GM12878 (cell line): ENCODE measurements at places on chromosomes 11 and 22. TPM values are rescaled to one million over a fixed set of nuclear protein-coding genes. Genes with fewer than 3 reads are reported as not detected.

DNA sequence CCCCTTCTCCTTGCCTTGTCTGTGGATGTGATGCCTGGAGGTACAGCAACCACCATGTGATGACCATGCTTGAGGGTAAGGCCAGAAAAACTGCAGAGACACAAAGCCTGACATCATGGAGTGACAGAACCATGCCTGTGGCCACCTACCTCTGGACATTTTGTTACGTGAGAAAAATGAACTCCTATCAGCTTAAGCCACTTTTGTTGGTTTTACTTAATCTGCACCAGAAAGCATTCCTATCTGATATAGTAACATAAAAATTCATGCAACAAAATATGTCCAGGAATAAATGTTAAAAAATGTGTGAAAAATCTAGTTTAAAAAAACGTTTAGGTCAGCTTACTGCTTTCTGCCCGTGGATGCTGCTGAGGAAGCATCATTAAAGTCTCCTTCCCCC, 42.6 kb upstream of the P4HA3 start:
- no peaks in the 10 kb centered on the region for H3K36me3 ChIP-seq
- no peak for DNase-seq
- H3K27ac ChIP-seq: no peak overlapping the region
- H3K4me3 ChIP-seq: no peak overlapping the region

GRCh38 chr11:99571094-99571493, 550.3 kb downstream of the CNTN5 start:
- no peaks in the 10 kb centered on the region for H3K36me3 ChIP-seq
- no peak overlapping the region for H3K27ac ChIP-seq
- no peak overlapping the region for H3K4me3 ChIP-seq

- no peaks in the 10 kb centered on the region for H3K36me3 ChIP-seq
- no peak overlapping the region for H3K27ac ChIP-seq
- no peak overlapping the region for H3K4me3 ChIP-seq
- H3K4me1 ChIP-seq: no peaks in the 10 kb centered on the region
Observed at GRCh38 chr11:30446520-30446919, 123.6 kb downstream of the ARL14EP start.

MUC2 gene
- polyA plus RNA-seq: not detected in 2 replicates

- H3K27ac ChIP-seq: no peak overlapping the region
- DNase-seq: no peak
- H3K36me3 ChIP-seq: no peaks in the 10 kb centered on the region
- peaks cover 15% of the 10 kb centered on the region for H3K4me1 ChIP-seq
Observed at GRCh38 chr11:109996060-109996459, 97.1 kb upstream of the ZC3H12C start.

DNA sequence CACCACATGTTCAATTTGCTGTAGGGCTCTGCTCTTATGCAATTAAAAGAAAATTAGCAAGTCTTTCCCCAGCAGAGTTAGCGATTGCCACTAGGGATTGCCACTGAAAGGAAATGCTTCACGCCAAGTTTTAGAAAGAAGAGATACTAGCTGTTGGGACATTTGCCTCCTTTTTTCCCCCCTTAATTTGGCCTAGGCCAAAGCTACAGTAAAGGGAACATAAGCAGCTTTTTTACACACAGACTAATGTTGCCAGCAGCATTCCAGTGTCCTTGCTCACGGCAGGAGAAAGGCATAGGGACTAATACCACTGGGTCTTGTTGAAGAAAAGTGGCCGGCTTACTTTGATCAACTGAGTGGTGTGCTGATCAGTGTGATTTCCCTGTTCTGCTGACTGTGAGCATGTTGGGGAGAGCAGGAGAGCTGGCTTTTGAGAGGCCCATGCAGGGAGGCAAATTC, 71.2 kb downstream of the PHF21A start:
- H3K4me1 ChIP-seq: no peaks in the 10 kb centered on the region
- DNase-seq: no peak
- H3K4me3 ChIP-seq: no peak overlapping the region
- H3K27ac ChIP-seq: no peak overlapping the region
- no peaks in the 10 kb centered on the region for H3K27me3 ChIP-seq

GRCh38 chr11:66493130-66493529, 12.9 kb downstream of the DPP3 start:
- no peak overlapping the region for H3K27ac ChIP-seq
- H3K27me3 ChIP-seq: no peaks in the 10 kb centered on the region
- peaks cover 4% of the 10 kb centered on the region; the same call in 1 of the 2 replicates for H3K36me3 ChIP-seq
- no peak for DNase-seq
- H3K4me1 ChIP-seq: no peaks in the 10 kb centered on the region

DNA sequence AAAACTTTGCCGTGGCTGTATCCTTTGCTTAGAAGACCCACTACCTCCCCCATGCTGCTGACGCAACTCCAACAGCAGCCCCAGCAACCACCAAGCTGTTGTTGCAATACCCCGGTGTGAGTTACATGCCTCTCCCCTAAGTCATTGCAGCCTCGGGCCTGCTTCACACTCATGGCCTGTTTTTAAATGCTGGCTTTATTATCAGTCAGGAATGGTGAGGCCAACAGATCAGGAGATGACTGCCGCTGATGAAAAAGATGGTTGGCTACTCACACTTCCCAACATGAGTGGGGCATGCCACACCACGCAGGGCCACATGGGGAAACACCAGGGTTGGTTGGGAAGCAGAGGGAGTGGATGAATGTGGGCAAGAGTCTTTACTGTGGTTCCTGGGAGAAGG, 171.5 kb upstream of the SYT13 start:
- no peaks in the 10 kb centered on the region for H3K36me3 ChIP-seq
- H3K27me3 ChIP-seq: no peaks in the 10 kb centered on the region; the same call in 1 of the 2 replicates
- H3K4me1 ChIP-seq: no peaks in the 10 kb centered on the region
- no peak overlapping the region for H3K27ac ChIP-seq

GRCh38 chr11:65208785-65209710, 27.3 kb downstream of the CAPN1 start:
- peaks cover 2% of the 10 kb centered on the region; the same call in 1 of the 2 replicates for H3K36me3 ChIP-seq
- no peak overlapping the region for H3K4me3 ChIP-seq
- DNase-seq: no peak
- no peak overlapping the region for H3K27ac ChIP-seq
- H3K4me1 ChIP-seq: peaks cover 7% of the 10 kb centered on the region

TEX12 gene
- 0.32 and 0.68 TPM in 2 replicates for polyA plus RNA-seq

DNA sequence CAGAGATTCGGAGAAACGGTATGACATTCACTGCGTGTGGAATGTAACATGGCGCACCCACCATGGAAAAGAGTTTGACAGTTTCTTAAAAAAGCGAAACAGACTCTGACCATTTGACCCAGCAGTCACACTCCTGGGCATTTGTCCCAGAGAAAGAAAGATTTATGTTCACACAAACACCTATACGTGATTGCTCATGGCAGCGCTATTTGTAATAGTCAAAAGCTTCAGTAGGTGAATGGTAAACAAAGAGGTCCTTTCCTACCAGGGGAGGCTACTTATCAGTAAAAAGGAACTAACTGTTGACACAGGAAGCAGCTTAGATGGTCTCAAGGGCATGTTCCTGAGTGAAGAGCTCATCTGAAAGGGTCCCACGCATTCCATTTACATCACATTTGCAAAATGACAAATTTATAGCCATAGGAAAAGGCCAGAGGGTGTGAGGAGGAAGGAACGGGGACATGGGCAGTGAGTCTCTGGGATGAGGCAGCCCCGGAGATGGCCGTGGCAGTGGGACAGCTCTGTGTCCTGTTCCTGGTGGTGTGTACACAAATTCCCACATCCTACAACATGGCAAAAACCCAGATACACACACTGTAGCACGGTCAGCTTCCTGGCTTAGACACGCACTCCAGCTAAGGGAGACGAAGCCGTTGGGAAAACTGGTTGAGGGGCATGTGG, 14.6 kb upstream of the KRTAP5-6 start:
- H3K27me3 ChIP-seq: no peaks in the 10 kb centered on the region
- no peak for DNase-seq
- H3K36me3 ChIP-seq: no peaks in the 10 kb centered on the region
- no peaks in the 10 kb centered on the region for H3K4me1 ChIP-seq
- H3K4me3 ChIP-seq: no peak overlapping the region

DNA sequence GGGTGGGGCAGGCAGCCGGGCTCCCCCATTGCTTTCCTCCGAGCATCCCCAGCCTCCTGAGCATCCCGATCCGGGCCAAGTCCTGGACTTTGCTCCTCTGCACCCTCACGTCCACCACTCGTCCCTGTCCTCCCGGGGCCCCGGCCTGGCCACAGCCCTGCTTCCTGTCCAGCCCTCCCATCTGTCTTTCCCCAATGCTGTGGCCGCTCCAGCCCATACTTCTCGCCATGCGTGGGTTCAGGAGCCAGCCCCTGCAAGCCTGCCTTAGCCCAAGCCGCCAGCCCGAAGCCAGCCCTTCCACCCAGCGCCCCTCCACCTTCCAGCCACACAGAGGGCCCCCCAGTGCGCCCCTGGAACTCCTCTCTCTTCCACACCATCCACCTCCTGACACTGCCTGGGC, 23.8 kb downstream of the MRPL23 start:
- H3K27me3 ChIP-seq: no peaks in the 10 kb centered on the region
- DNase-seq: no peak
- H3K4me1 ChIP-seq: no peaks in the 10 kb centered on the region
- no peak overlapping the region for H3K4me3 ChIP-seq

FZD4 gene
- 0.05 TPM in 1 of 2 replicates, not detected in the other for polyA plus RNA-seq

- H3K4me1 ChIP-seq: peaks cover 5% of the 10 kb centered on the region; the same call in 1 of the 2 replicates
- H3K4me3 ChIP-seq: no peak overlapping the region
- H3K27ac ChIP-seq: no peak overlapping the region
- DNase-seq: no peak
- no peaks in the 10 kb centered on the region for H3K27me3 ChIP-seq
Observed at GRCh38 chr11:72397333-72397732, 37.0 kb downstream of the CLPB start.

TSSK2 gene
- not detected in 2 replicates for polyA plus RNA-seq

DNA sequence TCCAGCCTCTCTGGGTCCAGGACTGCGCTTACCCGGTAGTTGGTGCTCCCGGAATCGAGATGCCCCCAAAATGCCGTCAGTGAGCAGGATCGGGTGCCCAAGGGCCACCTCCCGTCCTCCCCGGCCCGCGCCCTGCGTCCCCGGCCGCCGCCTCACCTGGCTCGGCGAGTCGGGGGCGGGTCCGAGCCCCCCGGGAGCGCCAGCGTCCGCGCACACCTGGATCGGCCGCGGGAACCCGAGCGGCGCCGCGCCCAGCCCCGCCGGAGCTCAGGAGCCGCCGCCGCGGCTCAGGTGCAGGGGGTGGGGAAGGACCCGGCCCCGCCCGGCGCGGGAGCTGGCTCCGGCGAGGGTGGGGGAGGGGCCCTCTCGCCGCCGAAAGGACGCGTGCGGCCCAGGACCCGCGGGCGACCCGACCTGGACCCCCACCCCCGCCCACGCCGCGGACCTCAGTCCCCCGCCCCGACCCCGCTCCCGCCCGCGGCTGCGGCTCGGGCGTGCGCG, at the start of gene SHANK2:
SHANK2 (minus strand) TSS at position 309 of the 501 bp plus-strand sequence. CDS start 105,251 bp downstream, outside the sequence.
- H3K4me3 ChIP-seq: no peak within 1 kb of the TSS
- no peak within 1 kb of the TSS for H3K27ac ChIP-seq
- H3K4me1 ChIP-seq: no peaks in the 10 kb centered on the region

UPK3A gene
- not detected in 2 replicates for polyA plus RNA-seq

DNA sequence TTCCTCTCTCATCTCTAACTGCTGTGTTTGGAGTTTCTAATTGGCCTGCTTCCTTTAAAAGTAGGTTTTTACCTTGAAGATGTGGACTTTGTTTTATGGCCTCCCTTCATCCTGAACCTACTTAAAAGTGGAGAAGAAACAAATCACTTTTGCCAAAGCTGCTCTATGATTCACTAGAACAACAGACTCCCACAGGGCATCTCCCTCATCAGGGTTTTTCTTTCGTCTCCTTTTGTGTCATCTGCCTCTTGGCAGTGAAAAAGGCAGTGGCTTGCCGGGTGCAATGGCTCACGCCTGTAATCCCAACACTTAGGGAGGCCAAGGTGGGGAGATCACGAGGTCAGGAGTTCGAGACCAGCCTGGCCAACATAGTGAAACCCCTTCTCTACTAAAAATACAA, 186.6 kb upstream of the MTNR1B start:
- H3K36me3 ChIP-seq: no peaks in the 10 kb centered on the region
- H3K27me3 ChIP-seq: no peaks in the 10 kb centered on the region
- no peak overlapping the region for H3K4me3 ChIP-seq
- no peak for DNase-seq
- no peaks in the 10 kb centered on the region for H3K4me1 ChIP-seq

DNA sequence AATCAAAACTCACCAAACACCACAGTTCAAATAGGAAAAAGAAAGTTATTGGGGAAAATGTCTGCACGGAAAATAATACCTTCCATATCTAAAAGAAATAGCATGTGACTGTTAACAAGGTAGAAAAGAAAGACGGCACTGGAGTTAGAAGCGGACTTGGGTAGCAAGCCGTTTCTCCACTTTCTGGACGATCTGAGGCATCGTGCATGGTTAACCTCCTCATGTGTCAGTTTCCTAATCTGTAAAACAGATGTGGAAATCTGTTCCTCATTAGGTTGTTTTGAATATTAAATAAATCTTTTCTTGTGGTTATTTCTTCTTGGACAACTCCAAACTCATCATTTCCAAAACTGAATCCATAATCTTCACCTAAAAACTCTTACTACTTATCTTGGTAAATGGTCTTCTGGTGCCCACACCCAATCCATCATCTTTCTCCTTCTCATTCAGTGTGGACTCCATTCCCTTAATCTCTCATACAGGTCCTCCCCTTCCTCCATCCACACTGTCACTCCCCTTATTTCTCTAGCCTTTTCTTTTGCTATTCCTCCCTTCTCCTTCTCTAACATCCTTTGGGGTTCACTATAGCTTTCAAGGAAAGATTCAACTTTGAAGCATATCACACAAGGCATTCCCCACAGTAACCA, 53.5 kb downstream of the VSIG10L2 start:
- no peaks in the 10 kb centered on the region for H3K27me3 ChIP-seq
- no peaks in the 10 kb centered on the region for H3K36me3 ChIP-seq

GRCh38 chr22:24146791-24147353, 34.4 kb upstream of the SUSD2 start:
- no peak overlapping the region for H3K27ac ChIP-seq
- H3K27me3 ChIP-seq: no peaks in the 10 kb centered on the region
- no peak for DNase-seq
- no peak overlapping the region for H3K4me3 ChIP-seq

APOBEC3C gene
- 269 and 271 TPM in 2 replicates for polyA plus RNA-seq

GRCh38 chr11:75823415-75823814, 8.4 kb downstream of the UVRAG start:
- peaks cover 21% of the 10 kb centered on the region for H3K36me3 ChIP-seq
- H3K27me3 ChIP-seq: no peaks in the 10 kb centered on the region
- H3K4me3 ChIP-seq: peak overlapping the region; percentile 51
- DNase-seq: no peak

DNA sequence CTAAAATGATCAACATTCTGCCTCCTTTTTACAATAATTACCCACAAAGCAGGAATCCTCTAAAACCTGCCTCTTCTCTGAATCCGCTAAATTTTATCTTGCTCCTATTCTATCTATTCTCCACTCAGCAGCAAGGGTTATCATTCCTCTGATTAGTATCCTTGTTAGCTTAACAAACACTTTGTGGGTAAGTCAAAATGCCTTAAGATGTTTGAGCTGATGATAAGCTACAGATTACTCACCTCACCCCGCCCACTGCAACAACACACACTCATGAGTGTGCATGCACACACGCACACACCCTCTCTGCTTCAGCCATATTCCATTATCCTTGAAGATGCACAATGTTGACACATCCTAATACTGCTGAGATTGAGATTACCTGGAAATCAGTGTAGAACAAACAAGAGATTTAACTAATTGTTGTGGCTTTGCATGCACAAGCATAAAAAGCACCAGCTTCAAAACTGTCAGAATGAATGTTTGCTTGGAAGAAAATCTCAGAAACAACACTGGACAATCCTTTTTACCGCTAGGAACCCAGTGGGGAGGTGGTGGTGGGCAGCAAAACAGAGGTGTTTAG, 130.9 kb downstream of the BBOX1 start:
- H3K4me1 ChIP-seq: no peaks in the 10 kb centered on the region
- H3K36me3 ChIP-seq: no peaks in the 10 kb centered on the region
- no peak for DNase-seq
- H3K27ac ChIP-seq: no peak overlapping the region
- H3K4me3 ChIP-seq: no peak overlapping the region
- H3K27me3 ChIP-seq: no peaks in the 10 kb centered on the region

GRAMD1B gene
- polyA plus RNA-seq: 9.6 and 12.6 TPM in 2 replicates
